Type B pancreatic cell (in vitro differentiated cells): ENCODE measurements at places on chromosomes 16 and 17. TPM values are rescaled to one million over a fixed set of nuclear protein-coding genes. Genes with fewer than 3 reads are reported as not detected.

- DNase-seq: no peak
Measured at GRCh38 chr17:40124279-40125141, 2.7 kb downstream of the MSL1 start.

- no peak for DNase-seq
Measured at GRCh38 chr17:148757-149156, 11.4 kb downstream of the SCGB1C2 start.

DNA sequence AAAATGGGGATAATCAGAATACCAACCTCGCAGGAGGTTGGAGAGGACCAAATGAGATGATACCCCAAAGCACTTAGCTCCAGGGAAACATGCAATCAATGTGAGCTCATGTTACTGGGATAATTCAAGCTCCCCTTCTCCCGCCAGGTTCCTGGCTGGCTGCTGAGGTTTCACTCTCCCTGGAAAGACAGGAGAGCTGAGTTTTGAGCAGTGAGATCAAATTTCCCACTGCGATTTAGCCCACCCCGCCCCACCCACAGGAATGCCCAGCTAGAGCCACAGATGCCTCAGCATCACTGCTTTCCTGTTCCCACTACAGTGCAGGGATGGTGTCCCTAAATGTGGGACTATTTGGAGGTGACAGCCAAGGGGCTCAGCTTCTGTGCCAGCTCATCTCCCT is 56.7 kb downstream of the ZNF423 start:
- DNase-seq: no peak

GRCh38 chr16:75108792-75109731 is 7.5 kb downstream of the LDHD start:
- DNase-seq: no peak

The VKORC1 gene
- total RNA-seq: 70.1 and 78.9 TPM in 2 replicates
